ENCODE measurements at places on chromosomes 5 and 9. TPM values are rescaled to one million over a fixed set of nuclear protein-coding genes. Genes with fewer than 3 reads are reported as not detected.

- DNase-seq = peak; percentile 52
These were observed at the start of gene FAM169A for GRCh38 chr5:74865804-74866595. TSS of gene FAM169A (minus strand) at chr5:74866387. CDS start at chr5:74841676, 24,711 bp downstream.

- DNase-seq = peak; percentile 82
These were observed 157.2 kb upstream of the ISL1 start for GRCh38 chr5:51225789-51226742.

RASGEF1C gene
- total RNA-seq = 0.90 TPM

DNA sequence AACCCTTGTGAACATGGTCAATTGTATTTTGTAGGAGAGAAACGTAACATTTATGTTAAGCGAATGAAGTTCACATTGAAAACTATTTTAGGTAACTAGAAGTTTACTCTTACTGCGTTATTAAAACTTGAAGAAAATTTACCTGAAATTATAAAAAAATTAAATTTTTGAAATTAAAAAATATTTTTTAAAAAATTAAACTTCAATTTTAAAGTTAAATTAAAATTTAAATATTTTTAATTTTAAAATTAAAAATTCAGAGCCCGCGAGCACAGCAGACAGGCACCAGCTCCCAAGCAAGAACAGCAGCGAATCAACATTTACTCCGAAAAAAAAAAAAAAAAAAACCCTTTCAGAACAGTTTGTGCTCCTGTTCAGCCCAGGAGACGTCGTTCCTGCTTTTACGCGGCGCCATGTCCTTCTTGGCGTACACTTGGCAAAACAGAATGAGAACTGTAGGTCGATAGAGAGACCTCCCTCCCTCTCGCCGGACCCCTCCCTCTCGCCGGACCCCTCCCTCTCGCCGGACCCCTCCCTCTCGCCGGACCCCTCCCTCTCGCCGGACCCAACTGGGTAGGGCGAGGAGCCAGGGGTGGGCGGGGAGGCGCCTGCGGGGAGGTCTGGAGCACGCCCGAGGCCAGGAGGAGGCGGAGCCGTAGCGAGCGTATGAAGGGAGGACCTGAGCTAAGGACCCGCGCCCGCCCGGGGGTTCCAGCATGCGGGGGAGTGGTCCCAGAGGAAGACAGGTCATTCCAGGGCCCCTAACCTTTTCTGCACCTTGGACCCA lies 235.8 kb downstream of the ROR2 start:
- peak; percentile 93 for DNase-seq

SHOC1 gene
- not detected for total RNA-seq

NLN gene
- 137 TPM for total RNA-seq

DNA sequence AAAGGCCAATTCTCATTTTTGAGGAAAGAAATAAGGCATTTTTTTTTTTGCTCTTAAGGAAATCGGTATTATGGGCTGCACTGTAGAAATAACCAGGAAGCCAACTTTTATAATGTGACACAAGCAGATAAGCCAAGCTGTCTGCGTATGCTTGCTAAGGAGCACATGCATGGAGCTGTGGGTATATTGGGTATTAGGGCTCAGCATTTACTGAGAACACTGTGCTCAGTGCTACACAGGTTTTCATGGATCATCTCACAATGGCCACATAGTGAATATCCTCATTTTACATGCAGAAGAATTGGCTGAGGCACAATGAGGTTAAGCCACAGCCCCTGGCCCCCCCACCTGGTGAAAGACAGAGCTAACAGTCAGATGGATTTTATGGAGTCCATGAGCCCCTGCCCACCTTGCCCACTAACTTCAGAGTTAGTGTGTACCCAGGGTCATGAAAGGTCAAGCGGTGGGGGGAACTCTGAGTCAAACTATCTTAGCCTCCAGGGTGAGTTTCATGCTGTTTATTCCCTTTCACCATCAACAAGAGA lies 204.8 kb downstream of the SPATA31A6 start:
- no peak for DNase-seq
